ENCODE measurements at places on chromosomes 7 and 10. TPM values are rescaled to one million over a fixed set of nuclear protein-coding genes. Genes with fewer than 3 reads are reported as not detected.

DNA sequence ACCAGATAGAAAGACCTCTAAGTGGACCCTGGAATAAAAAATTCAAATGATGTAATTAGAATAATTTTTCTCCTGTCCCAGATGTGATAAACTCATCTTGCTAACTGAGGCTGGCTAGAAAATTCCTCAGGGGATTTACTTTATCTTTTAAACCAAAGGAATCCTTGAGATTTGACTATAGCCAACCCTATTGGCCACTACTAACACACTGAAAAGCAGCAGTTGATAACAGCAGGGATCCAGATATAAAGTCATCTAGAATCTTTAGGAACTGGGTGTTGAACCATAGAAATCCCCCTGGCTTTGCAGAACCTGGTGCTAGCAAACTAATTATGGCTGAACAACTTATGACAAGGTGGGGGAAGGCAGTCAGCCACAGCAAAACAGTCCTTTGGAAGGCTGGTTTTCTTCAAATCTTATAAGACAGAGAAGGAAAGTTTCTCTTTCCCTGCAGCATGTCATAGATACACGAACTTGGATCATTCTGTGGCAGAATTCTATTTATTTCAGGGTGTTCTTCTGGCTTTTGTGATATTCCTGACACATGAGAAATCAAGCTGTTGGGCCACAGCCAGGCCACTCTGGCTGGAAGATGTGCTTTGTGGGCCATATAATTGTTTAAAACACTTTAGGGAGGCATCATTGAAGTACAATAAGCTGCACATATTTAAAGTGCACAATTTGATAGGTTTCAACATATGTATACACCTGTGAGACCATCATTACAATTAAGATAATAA, 643.6 kb downstream of the SORCS3 start:
- H3K27ac ChIP-seq = no peak overlapping the region
- DNase-seq = no peak
- no peaks in the 10 kb centered on the region for H3K4me1 ChIP-seq
- H3K27me3 ChIP-seq = no peaks in the 10 kb centered on the region
- no peaks in the 10 kb centered on the region for H3K36me3 ChIP-seq

GRCh38 chr7:51455086-51455485, 138.5 kb upstream of the COBL start:
- no peak overlapping the region for H3K27ac ChIP-seq
- no peaks in the 10 kb centered on the region for H3K27me3 ChIP-seq
- H3K36me3 ChIP-seq = no peaks in the 10 kb centered on the region
- no peak for DNase-seq

DNA sequence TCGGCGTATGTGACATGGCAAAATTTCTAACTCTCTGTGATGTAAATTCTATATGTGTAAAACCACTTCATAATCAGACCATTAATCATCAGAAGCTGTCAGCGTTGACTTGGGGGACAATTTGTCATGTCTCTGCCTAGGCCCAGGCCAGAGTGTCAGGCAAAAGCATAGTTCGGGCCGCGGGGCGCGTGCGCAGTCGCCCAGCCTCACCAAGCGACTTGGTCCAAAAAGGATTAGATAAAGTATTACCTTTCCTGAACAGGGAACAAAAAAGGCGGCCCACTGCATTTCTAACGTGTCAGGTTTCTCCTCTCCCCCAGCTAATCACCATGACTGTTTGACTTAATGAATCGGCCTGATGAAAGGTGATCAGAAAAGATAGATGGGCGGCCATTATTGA, 114.2 kb downstream of the EBF3 start:
- no peak for DNase-seq
- no peak overlapping the region for H3K27ac ChIP-seq
- H3K36me3 ChIP-seq = no peaks in the 10 kb centered on the region
- H3K4me1 ChIP-seq = no peaks in the 10 kb centered on the region
- no peaks in the 10 kb centered on the region for H3K27me3 ChIP-seq

GRCh38 chr7:7002418-7003062, 176.5 kb upstream of the CCZ1B start:
- H3K36me3 ChIP-seq = no peaks in the 10 kb centered on the region
- H3K27me3 ChIP-seq = peaks cover 2% of the 10 kb centered on the region
- no peak overlapping the region for H3K27ac ChIP-seq
- no peak overlapping the region for H3K4me3 ChIP-seq

DNA sequence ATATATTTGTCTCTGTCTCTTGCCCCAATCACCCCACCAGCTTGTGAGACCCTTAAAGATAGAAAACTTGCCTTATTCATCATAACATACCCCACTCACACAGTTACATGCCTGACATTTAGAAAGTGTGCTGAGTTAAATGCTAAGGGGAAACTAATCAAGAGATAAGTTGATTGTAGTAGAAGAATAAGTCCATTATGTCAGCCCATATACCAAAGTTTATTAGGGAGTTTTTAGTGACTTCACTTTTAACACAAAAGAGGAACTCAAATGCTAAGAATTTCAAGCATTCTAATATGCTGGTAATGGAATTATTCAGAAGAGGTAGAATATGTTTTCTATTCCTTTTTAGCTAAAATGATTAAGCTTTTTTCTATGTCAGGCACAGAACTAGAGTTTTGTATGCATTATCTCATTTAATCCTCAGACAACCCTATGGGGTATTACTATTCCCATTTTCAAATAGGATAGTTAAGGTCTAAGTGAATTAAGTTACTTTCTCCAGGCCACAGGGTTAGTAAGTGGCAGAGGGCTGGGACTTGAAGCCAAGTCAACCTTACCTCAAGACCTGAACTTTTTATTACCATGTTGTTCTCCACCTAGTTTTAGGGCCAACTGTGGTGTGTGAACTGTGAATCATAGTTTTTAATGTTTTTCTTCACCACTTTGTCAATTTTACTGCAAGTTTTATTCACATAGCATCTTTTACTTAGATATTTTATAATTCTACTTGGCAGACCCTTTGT, 19.6 kb downstream of the ASAH2 start:
- no peaks in the 10 kb centered on the region for H3K4me1 ChIP-seq
- H3K36me3 ChIP-seq = no peaks in the 10 kb centered on the region
- no peak overlapping the region for H3K27ac ChIP-seq
- H3K27me3 ChIP-seq = peaks cover 69% of the 10 kb centered on the region
- no peak for DNase-seq

DNA sequence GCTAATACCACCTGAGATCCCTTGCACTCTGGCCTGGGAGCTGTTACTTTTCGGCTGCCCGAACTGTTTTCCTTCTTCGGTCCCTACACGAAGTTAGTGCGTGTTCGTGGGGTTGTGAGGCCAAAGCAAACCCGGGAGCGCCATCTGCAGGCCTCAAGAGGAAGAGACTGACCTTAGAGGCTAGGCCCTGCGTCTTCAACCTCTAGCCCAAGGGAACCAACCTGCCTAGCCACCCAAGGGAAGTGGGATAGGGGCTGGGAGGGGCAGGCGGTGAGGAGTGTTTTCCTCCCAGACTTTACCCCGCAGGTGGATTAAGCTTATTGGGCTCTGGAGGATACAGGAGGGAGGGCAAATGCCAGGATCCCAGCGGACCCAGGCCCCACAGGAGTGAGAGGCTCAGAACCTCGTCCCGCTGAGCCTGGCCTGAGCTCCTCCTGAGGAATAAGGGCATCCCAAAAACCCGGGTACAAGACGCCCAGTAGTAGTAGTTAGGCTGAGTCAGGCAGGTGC, 1.7 kb upstream of the PAX2 start:
- DNase-seq = no peak
- H3K36me3 ChIP-seq = no peaks in the 10 kb centered on the region
- H3K27me3 ChIP-seq = peaks cover 87% of the 10 kb centered on the region
- H3K27ac ChIP-seq = no peak overlapping the region

DNA sequence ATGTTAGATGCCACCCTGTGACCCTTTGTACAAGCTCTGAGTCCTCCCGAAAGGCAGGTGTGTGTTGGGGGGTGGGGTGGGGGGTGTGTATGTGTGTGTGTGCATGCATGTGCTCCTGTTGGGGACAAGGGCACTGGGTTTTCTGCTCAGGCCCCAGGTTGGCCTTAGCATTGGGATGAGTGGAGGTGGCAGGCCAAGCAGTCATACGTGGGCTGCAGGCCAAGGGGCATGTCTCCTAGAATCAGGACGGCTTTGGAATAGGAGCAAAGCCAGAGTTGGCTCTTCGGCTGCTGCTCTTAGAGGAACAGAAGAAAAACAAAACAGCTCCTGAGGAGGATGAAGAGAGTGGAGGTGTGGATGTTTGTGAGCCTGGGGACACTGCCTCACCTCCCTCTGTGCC, 26.0 kb downstream of the HSPA12A start:
- H3K27me3 ChIP-seq = no peaks in the 10 kb centered on the region
- no peak for DNase-seq
- no peak overlapping the region for H3K27ac ChIP-seq
- no peak overlapping the region for H3K4me3 ChIP-seq

- no peaks in the 10 kb centered on the region for H3K4me1 ChIP-seq
- no peaks in the 10 kb centered on the region for H3K36me3 ChIP-seq
- no peak overlapping the region for H3K27ac ChIP-seq
- peaks cover 26% of the 10 kb centered on the region for H3K27me3 ChIP-seq
- DNase-seq = no peak
Observed at GRCh38 chr7:69309601-69310000, 288.7 kb upstream of the AUTS2 start.

NUTM2A gene
- 1.2 TPM for total RNA-seq

OR2A42 gene
- 0.08 TPM for total RNA-seq

TAS2R41 gene
- not detected for total RNA-seq

GRID2IP gene
- total RNA-seq = 0.13 TPM
